ENCODE measurements at places on chromosomes 2 and 18.
A peak's percentile ranks its signal among the peaks of the same experiment; 100 is the strongest.

DNA sequence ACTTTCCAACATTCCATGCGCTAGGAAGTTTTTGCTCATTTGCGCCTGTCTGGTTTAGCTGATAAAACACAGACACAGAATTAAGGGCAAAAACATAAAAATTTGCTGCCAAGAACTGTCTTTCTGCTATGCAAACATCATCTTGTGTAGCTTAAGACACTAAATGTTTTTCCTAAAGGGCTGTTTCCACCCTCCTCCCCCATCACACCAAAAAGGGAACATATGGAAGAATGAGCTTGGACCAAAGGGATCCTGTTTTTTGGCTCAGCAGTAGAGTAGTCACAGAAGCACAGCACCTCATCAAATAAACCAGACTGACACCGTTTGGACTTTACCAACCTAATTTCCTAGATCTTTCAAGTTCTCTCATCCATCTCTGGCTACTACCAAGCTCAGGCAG lies 210.1 kb downstream of the ZNF521 start:
- H3K27me3 ChIP-seq, result peaks cover 9% of the 10 kb centered on the region
- no peaks in the 10 kb centered on the region for H3K36me3 ChIP-seq
- DNase-seq, result no peak
- H3K4me1 ChIP-seq, result no peaks in the 10 kb centered on the region
- no peak overlapping the region for H3K27ac ChIP-seq
- no peak overlapping the region for H3K4me3 ChIP-seq

DNA sequence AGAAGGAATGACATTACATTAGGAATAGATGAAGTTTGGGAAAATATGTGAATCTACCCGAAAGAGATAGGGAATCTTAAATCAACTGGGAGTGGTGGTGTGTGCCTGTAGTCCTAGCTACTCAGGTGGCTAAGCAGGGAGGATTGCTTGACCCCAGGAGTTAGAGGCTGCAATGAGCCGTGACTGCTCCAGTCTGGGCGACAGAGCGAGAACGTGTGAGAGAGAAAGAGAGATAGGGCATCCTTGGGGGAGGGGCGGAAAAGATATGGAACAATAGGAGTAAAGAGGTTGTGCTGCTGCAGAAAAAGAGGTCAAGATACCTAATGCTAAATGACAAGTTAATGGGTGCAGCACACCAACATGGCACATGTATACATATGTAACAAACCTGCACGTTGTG lies 47.1 kb upstream of the ADAM23 start:
- H3K4me3 ChIP-seq, result no peak overlapping the region
- no peak for DNase-seq
- no peaks in the 10 kb centered on the region for H3K4me1 ChIP-seq
- H3K27ac ChIP-seq, result no peak overlapping the region
- H3K36me3 ChIP-seq, result no peaks in the 10 kb centered on the region
- peaks cover 5% of the 10 kb centered on the region for H3K27me3 ChIP-seq

- no peaks in the 10 kb centered on the region for H3K36me3 ChIP-seq
- no peak overlapping the region for H3K27ac ChIP-seq
- DNase-seq, result no peak
- peaks cover 8% of the 10 kb centered on the region for H3K27me3 ChIP-seq
Measured at GRCh38 chr2:201794294-201794693, 12.0 kb upstream of the CDK15 start.

DNA sequence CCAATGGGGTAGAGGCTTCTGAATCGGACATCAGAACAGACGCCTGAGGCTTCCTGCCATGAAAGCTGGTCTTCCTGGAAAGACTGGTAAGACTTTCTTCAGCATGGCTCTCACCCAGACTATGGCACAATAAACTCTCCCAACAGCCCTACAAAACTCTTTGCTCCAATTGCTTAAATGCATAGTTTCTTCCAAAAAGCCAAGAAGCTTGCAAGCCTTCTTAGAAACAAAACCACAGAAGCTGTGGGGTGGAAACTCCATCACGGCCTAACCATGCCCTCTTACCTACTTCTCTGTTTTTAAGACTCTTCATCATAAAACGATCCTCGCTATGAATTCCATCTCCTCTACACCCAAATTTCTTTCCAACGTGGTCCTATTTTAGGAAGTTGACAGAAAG lies 48.2 kb downstream of the PAX8 start:
- H3K36me3 ChIP-seq, result no peaks in the 10 kb centered on the region
- no peaks in the 10 kb centered on the region for H3K27me3 ChIP-seq
- H3K4me1 ChIP-seq, result peaks cover 5% of the 10 kb centered on the region

DNA sequence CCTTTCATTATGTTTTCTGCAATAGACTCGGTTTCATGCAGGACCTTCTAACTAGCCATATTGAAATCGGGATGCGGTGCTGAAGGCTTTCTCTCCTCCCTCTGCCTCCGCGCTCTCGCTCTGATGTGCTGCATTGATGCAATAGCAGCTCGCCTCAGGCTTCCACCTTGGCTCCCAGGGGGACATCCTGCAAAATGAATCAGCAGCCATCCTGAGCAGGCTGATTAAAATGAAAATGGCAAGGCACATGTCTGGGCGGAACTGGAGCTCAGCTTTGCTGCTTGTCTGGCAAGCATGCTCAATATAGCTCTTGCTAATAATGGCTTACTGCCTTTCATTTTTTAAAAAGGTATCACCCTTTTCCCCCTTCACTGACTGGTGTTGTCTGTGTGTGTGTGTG lies 806 bp upstream of the MYT1L start:
- no peaks in the 10 kb centered on the region for H3K36me3 ChIP-seq
- no peak for DNase-seq
- no peak overlapping the region for H3K27ac ChIP-seq
- H3K4me1 ChIP-seq, result no peaks in the 10 kb centered on the region

DNA sequence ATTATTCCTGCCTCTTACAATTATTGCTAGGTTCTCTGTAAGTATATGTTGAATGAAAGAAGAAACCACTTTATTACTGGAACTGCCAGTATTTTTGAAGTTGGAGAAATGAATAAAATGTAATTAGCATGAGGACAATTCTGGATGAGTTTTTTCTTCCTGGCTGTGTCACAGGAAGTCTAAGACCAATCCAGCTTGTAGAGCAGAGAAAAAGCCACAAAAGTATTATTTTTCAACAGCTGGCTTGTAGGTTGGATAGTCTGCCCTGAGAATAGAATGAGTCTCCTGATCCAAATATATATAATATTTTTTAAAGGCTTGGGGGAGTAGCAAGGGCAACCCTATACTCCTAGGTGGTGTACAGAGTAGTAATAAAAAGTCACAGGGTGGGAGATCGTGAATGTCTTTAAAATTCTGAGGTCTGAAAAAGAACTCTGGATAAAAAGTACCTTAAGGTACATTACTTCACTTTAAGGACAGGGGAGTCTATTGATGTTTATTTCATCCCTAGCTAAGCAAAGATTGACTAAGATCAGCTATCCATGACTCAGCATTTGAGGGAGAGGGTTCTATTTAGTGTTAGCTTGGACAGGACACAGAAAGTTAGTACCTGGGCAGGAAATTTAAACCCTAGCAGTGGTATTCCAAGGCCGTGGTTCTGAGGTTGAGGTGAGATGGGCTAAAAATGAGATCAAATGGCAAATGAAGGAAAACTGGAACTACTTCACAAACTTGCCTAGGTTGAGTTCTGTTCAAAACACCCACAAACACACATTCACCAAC lies 31.7 kb downstream of the SLC40A1 start:
- H3K27ac ChIP-seq, result no peak overlapping the region
- no peaks in the 10 kb centered on the region for H3K36me3 ChIP-seq
- DNase-seq, result no peak

DNA sequence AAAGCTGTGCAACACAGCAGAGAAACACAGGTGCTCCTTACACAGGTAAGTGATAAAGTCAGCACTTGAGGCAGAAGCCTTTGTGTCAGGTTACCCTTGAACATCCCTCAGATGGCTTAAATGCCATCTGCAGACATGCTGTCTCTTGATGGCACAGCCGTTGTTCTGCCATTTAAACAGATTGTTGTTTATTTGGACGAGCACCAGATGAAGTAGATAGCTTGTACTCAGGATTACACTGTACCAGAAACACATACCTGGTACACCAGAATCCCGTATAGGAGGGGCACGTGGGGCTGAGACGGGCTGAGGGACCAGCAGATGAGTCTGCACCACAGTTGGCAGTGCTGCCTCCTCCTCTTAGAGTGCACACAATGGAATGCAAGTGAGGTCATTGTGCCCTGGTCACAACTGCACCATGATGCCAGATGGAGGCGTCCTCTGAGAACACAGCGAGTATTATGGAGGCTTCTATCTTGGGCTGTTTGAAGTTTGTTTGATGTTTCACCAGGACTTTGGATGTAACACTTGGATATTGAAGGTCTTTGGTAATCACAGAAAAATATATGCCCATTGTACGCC lies 143.0 kb downstream of the TANC1 start:
- peaks cover 3% of the 10 kb centered on the region for H3K27me3 ChIP-seq
- no peaks in the 10 kb centered on the region for H3K36me3 ChIP-seq
- no peak overlapping the region for H3K27ac ChIP-seq
- H3K4me1 ChIP-seq, result no peaks in the 10 kb centered on the region
- no peak overlapping the region for H3K4me3 ChIP-seq

DNA sequence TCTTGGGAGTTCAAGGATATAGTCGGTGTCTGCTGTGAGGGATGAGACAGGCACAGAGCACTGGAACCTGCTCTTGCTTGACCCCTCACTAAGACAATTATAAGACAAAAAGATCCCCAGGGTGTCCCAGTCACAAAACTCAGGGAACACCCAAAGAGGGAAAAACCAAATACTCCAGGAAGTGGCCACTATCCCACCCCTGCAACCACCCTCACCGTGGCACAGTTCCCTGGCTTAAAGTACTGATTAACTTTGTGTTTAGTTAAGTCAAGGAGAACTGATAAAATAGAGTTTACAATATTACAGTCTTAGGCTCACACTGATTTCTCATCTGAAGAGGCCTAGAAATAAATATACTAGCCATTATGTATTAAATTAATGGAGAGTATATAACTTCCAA lies 13.5 kb downstream of the IL36B start:
- no peak for DNase-seq
- no peak overlapping the region for H3K4me3 ChIP-seq
- peak overlapping the region; percentile 61 for H3K27ac ChIP-seq
- no peaks in the 10 kb centered on the region for H3K36me3 ChIP-seq

DNA sequence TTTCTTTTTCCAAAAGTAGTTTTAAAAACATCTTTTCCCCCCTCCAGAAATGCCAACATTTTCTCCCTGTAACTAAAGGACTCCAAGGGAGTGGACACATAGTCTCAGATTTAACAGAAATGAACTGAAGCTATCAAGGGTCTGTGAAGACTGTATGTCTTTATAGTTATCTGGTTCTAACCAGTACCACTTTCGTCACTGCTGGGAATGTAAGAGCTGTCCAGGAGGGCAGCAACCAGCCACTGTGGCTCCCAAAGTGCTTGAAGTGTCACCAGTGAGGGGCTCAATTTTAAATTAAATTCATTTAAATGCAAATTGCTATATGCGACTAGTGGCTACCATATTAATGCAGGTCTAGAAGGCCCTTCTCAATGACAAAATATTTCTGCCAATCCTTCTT lies 15.0 kb downstream of the RNF149 start:
- no peaks in the 10 kb centered on the region for H3K27me3 ChIP-seq
- H3K4me1 ChIP-seq, result peaks cover 10% of the 10 kb centered on the region
- no peak overlapping the region for H3K27ac ChIP-seq
- DNase-seq, result no peak

GRCh38 chr2:6082625-6083018 lies 390.4 kb downstream of the SOX11 start:
- no peaks in the 10 kb centered on the region for H3K36me3 ChIP-seq
- H3K4me3 ChIP-seq, result no peak overlapping the region
- no peak for DNase-seq
- peaks cover 8% of the 10 kb centered on the region for H3K27me3 ChIP-seq
- no peak overlapping the region for H3K27ac ChIP-seq

GRCh38 chr2:75503048-75503607 lies 57.6 kb downstream of the EVA1A start:
- H3K27me3 ChIP-seq, result peaks cover 6% of the 10 kb centered on the region
- DNase-seq, result no peak

- no peak overlapping the region for H3K4me3 ChIP-seq
- H3K36me3 ChIP-seq, result no peaks in the 10 kb centered on the region
- no peak for DNase-seq
- H3K4me1 ChIP-seq, result no peaks in the 10 kb centered on the region
- H3K27ac ChIP-seq, result no peak overlapping the region
Measured at GRCh38 chr18:72174972-72175649, 369.0 kb downstream of the CBLN2 start.

- no peak overlapping the region for H3K4me3 ChIP-seq
- no peak for DNase-seq
- H3K27me3 ChIP-seq, result no peaks in the 10 kb centered on the region
- peaks cover 6% of the 10 kb centered on the region for H3K4me1 ChIP-seq
- H3K36me3 ChIP-seq, result peaks cover 21% of the 10 kb centered on the region
Measured at GRCh38 chr2:3279236-3279960, 98.2 kb downstream of the EIPR1 start.

DNA sequence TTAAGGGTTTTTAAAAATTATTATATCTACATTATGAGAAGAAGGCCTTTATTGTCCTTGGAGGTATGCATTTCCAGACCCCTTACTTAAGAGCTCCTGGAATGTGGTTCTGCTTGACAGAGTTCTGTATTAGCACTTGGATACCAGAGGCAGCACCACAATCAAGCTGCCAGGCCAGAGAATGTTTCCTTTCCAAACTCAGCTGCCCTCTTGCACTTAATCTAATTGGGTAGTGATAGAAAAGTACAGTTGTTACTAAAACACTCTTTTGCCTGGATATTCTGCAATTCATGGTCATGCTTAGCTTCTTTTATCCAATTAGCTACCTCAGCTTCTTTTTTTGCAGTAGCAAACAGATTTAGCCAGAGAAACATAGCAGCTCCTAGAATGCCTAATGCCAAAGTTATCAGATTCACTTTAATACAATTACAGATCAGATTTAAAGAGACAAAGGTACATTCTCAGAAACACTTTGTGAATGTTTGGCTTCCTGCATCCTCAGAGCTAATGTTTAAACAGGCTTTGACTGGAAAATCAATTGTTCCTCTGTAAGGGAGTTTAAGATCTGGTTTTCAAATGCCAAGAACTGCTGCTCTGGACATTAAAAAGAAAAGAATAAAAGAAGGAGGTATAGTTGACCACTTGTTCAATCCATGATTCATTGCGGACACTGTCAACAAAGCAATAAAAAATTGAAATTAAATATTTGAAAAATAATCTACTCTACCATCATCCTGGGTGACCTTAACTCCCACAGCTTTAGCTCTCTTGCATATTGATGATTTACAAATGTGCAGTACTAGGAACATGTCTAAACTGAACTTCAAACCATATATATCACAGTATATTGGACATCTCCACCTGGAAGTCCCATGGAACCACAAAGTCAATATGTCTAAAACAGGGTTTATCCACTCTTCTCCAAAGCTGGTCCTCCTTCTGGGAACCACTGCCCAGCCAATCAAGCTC lies 12.8 kb downstream of the NOSTRIN start:
- H3K4me3 ChIP-seq, result no peak overlapping the region
- H3K4me1 ChIP-seq, result no peaks in the 10 kb centered on the region
- no peak overlapping the region for H3K27ac ChIP-seq
- no peaks in the 10 kb centered on the region for H3K36me3 ChIP-seq
- DNase-seq, result no peak

GRCh38 chr2:192159736-192160135 lies 35.0 kb downstream of the TMEFF2 start:
- no peak for DNase-seq
- no peak overlapping the region for H3K4me3 ChIP-seq
- H3K27me3 ChIP-seq, result no peaks in the 10 kb centered on the region
- H3K36me3 ChIP-seq, result no peaks in the 10 kb centered on the region

- H3K4me3 ChIP-seq, result no peak overlapping the region
- no peak overlapping the region for H3K27ac ChIP-seq
- no peaks in the 10 kb centered on the region for H3K4me1 ChIP-seq
- H3K36me3 ChIP-seq, result no peaks in the 10 kb centered on the region
- DNase-seq, result no peak
Measured at GRCh38 chr18:39487932-39488331, 1922.3 kb upstream of the CELF4 start.
